ENCODE measurements at places on chromosomes 5 and 9.
A peak's percentile ranks its signal among the peaks of the same experiment; 100 is the strongest.

DNA sequence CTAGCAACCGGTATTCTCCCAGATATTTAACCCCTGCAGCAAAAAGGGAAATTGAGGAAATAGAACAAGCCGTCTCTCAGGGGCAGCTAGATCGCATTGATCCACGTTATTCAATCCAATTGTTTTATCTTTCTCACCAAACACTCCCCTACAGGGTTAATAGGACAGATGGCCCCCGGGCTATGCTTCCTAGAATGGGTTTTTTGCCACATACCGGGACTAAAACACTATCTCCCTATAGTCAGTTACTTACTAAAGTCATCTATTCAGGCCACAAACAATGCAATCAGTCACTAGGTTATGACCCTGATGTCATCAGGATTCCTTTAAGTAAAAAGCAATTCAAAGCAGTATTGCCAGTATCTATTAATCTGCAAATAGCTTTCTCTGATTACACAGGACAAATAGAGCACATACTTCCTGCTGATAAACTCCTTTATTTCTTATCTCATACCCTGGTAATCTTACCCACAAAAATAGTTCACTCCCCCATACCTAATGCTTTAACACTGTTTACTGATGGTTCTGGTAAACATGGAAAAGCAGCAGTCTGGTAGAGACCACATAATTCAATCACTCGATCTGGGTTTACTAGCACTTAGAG is 159.0 kb downstream of the CPLANE1 start:
- DNase-seq, result no peak

- DNase-seq, result no peak
These were observed 46.8 kb downstream of the APTX start for GRCh38 chr9:32954642-32955041.

- DNase-seq, result no peak
These were observed 85.4 kb upstream of the AGXT2 start for GRCh38 chr5:35133186-35133585.

GRCh38 chr5:571791-572190 is 40.3 kb upstream of the CEP72 start:
- DNase-seq, result no peak

DNA sequence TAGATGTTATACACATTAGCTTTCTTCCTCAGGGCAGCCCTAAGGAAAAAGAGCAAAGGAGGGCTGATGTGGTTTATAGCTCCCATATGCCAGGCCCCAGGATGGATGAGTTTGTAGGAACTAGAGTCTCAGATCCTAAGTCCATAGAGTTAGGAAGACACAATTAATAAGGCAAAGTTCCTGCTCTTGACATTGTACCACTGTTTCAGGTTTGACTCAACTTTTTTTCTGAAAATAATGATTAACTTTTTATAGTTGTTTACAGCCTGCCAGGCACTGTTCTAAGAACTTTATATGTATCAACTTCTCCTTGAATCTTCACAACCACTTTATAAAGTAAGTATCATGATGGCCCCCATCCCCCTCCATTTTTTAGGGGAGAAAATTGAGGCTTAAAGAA is 339.5 kb downstream of the PDE4D start:
- DNase-seq, result no peak

GRCh38 chr9:15146268-15146700 is 160.7 kb downstream of the TTC39B start:
- DNase-seq, result peak; percentile 61

DNA sequence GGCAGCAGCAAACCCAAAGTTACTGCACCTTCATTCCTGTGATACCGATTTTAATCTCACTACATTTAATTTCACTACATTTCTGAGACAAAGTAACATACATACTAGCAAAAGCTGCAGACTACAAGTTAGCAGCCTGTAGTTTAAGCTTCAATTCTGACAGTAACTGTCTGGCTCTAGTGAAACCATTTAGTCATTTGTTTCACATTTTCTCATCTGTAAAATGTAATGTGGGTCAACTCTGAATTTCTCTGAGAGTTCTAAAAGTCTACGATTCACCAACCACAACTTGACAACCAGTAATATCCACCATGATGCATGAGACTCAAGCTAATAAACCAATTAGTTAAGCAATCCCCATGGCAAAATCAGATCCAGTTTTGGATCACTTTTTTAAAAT is 408.9 kb downstream of the PDE4D start:
- DNase-seq, result no peak

- DNase-seq, result no peak
These were observed 138.4 kb upstream of the DAPK1 start for GRCh38 chr9:87359264-87359663.

GRCh38 chr9:69548681-69549080 is 123.5 kb downstream of the APBA1 start:
- no peak for DNase-seq

DNA sequence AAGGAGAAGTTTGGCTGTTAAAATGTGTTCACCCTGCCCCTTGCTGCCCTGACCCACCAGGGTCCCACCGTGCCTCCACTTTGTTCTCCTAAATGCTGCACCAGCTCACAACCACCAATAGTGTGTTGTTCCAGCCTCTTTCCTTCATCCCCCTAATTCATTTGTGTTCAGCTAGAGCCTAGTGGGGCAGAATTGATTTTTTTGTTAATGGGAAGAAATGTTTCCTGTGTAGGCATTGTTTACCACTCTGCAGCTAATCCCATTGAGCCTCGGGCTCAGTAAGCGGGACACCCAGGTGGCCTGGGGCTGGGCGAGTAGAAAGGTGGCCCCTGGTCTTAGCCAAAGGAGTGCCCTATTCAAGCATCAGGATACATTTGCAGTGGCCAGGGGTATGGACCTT is 127.6 kb downstream of the MVB12B start:
- DNase-seq, result no peak

DNA sequence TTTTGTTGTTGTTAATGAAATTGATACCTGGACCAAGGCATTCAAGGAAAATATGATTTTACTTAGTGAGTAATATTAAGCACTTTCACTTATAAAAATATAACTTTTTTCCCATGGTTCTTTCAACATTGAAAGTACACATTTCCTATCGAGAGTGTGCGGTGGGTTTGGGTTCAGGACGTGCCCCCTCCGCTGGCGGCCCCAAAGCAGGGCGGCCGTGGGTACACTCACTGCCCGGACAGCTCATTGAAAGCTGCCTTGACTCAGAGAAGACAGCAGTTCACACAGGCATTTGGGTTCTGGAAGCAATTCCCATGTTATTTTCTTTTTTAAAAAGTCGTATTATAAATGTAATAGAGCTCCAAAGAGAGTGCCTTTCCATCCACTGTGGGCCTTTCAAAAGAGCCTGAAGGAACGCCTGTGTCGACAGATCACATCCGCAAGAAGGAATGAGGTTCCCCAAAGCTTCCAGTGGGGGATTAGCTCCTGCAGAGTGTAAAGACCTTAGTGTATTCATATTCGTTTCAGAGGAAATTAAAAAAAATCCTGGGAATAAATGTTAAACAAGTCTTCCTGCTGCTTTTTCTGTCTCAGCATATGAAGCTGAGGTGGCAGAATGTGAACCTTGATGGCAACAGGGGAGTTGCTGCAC is 74.3 kb downstream of the PRDM6 start:
- DNase-seq, result no peak

- no peak for DNase-seq
These were observed 674 bp upstream of the TNFSF15 start for GRCh38 chr9:114806526-114806900.

- no peak for DNase-seq
These were observed 24.4 kb downstream of the TARS1 start for GRCh38 chr5:33465120-33465519.

DNA sequence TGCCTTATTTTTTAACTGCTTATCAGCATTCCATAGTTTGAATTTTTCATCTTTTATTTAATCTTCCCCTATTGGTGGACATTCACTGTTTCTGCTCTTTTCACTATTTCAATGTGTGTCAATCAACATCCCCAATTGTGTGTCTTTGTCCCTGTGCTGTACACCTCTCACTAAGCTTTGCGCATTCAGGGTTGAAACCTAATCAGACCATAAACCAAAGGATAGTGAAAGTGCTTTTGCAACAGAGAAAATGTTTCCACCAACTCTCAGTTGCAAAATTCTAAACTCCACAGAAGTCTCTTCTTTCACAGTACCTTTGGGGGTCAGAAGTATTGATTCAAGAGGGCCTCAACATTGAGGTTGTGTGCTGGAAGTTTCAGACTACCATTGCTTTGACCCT is 127.1 kb upstream of the SAP30L start:
- no peak for DNase-seq

DNA sequence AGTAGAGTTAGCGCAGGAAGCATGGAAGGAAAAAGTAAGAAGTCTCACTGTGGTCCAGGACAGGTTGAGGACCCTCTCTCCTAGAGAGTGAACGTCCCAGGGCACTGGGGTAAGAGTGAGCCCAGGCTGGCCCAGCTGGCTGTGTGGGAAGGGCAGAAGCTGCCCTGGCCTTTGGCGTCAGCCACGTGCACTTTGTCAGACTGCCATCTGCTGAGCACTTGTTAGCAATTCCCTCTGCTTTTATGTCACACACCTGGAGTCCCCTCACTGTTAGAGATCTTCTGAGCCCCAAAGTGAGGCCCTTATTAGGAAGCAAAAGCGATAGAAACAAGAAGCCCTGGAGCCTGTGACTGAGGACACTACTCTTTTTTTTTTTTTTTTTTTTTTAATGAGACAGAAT is 79.1 kb downstream of the UGCG start:
- DNase-seq, result no peak

- DNase-seq, result no peak
These were observed 4.9 kb downstream of the MED27 start for GRCh38 chr9:132074736-132075135.

GRCh38 chr5:96829297-96829696 is 21.6 kb upstream of the ERAP1 start:
- DNase-seq, result no peak

DNA sequence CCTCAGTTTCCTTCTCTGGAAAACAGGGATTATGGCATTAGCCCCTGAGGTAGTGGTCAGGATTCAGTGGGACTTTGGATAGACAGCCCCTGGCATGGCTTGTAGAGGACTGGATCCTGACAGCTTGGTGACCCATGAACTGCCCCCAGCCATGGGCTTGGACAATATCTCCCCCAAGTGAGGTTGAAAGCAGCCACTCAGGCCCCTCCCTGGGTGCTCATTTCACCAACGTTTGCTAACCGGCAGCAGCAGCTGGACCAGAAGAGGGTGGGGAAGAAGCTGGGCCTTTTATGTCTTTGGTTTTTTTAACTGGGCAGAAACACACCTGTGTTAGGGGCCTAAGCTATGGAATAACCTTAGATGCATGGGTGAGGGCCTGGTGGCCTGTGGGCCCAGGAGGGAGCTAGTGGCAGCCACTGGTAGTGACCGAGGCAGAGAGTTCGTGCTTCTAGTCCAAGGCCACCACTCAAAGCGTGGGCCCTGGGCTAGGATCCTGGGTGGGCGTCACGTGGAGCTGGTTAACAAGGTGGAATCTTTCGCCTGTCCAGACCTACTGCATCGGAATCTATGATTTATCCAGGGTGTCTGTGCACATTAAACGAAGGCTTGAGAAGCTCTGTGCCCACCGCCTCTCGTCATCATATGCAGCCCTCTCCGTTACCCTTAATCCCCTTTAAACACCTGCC is 1.9 kb downstream of the SLC2A8 start:
- DNase-seq, result no peak

- DNase-seq, result no peak
These were observed 4.7 kb downstream of the ABCA1 start for GRCh38 chr9:104923289-104923688.

DNA sequence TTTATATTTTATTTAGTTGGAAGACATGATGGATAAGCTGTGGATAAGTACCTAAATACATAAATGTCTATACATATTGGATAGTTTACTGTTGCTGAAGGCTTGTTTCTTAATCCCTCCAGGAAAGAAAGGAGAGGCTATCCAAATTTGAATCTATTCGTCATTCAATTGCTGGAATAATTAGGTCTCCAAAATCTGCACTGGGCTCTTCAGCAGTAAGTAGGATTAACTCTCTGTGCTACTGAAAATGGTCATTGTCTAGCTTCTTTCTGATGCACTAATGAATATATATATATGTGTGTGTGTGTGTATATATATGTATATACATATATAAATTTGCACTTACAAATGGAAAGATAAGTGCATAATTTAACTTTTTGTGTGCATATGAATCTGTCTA is 198.3 kb downstream of the FER start:
- DNase-seq, result no peak

GRCh38 chr9:134936346-134937163 is 18.8 kb upstream of the FCN1 start:
- no peak for DNase-seq

GRCh38 chr5:175814691-175815090 is 56.7 kb upstream of the CPLX2 start:
- no peak for DNase-seq

GRCh38 chr9:76297721-76298239 is 96.4 kb downstream of the RFK start:
- DNase-seq, result no peak

DNA sequence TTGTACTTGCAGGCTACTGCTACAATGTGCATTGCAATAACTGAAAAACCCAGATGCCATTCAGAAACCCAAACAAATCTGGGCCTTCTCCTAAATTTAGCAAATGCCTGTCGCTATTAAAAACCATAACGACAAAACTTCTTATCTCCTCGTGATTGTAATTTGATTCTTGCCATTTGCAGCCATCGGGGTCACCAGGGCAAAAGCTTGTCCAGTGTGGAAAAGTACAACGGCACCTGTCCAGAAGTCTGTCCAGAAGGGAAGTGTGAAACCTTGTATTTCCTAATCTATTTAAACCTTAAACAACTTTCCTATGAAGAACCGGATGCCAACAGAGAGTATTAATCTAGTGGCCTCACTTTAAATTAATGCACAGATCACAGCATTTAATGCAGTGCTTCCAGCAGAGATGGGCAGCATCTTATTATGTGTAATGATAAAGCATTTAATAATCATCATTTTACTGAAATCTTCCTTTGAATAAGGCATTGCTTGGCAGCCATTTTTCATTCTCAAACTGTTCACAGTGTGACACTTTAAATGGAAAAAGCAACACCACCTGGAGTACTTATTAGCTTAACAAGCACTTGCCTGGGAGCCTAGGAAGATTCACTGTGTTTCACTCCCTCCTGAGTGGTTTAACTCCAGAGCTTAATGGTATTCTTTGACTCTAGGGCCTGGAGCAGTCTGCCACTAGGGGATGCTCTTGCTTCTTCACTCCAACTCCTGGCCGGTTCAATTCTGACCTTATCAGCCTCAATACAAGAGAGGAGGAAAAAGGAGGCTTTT is 4.9 kb upstream of the C7 start:
- DNase-seq, result peak; percentile 61

DNA sequence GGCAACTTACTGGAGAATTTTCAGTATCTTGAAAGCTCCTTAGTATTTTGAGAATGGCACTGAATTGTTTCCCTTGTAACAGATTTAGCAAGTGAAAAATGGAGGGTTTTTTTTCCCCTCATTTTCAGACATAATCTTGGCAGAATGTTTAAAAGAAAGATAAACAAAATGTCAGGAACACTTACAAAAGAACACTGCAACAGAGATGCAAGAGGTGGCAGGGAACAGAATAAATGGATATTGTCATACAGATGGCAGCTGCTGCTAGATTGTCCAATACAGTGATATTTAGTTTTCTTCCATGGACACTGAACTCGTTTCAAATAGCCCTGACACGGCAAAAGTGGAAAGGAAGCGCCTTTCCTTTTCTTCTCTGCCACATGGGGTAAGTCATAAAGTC is 76.9 kb upstream of the ZNF608 start:
- DNase-seq, result no peak

- no peak for DNase-seq
These were observed 747 bp downstream of the ITGA1 start for GRCh38 chr5:52788505-52788821.

Measured in NCI-H1417 treated with DMSO at 0.1 percent for 48 hours (cell line).